NCI-H510A (cell line): ENCODE measurements at places on chromosomes 2 and 18.

DNA sequence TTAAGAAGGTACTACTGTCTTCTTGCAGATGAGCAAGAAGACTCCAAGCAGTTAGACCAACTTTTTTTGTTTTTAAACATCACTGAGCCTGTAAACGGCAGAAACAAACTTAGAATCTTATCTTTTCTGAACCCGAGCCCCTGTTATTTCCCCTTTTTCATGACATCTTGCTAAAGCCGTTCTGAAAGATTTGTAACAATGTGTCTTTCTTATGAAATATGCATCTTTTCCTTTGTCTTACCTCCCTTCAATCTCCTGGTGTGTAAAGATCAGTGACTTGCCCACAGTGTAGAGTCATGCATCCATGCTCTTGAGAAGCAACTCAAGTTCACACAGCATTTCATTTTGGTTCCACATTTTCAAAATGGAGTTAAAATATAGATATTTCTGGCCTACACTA, 288.8 kb upstream of the CELF4 start:
- DNase-seq: no peak

GRCh38 chr2:138336146-138336545, 165.4 kb upstream of the SPOPL start:
- DNase-seq: no peak

DNA sequence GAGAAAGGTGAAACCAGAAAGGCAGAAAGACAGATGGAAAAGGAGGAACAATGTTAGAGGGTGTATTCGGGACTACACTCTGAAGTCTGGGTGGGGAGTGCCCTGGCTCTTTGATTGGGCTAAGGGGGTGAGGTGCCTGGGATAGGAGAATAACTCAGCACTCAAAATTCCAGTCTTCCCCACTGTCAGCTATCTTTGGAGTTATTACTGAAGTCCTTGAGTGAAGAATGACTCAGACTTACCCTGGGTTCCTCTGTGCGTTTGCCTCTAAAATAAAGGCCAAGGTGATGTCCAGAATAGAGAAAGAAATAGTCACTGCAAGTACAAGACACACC, 151.8 kb upstream of the SERPINE2 start:
- DNase-seq: no peak

- no peak for DNase-seq
Measured at GRCh38 chr2:108575132-108575966, 41.1 kb downstream of the LIMS1 start.

DNA sequence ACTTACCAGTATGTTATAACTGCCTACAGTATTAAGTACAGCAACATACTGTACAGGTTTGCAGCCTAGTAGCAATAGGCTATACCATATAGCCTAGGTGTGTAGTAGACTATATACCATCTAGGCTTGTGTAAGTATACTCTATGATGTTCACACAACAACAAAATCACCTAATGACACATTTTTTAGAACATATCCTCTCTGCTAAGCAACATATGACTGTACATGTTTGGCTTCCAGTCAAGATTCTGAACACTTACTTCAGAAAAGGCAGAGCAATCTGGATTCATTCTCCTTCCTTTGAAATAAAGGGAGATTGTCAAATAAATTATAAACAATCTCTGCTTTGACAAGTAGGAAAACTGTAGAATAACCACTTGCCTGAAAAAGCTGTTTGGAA, 81.8 kb downstream of the EXOC6B start:
- no peak for DNase-seq

- no peak for DNase-seq
Measured at GRCh38 chr2:2566396-2567323, 235.6 kb upstream of the MYT1L start.

DNA sequence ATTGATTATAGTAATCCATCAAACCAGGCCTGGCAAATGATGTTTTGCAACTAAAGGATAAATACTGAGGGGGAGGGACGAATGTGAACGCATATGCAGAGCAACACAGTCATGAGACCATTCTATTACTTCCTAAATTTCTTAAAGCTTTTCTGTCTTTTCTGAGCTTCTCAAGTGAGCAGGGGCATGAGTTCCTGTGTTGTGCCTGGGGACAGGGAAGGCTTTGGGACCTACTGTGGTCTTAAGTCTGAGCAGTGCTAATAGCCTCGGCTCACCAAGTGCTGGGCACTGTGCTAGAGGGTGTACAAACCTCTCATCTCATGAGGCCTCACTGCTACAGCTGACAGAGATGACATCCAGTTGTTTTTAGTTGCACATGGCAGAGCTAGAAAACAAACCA, 182.4 kb downstream of the NEDD4L start:
- no peak for DNase-seq

DNA sequence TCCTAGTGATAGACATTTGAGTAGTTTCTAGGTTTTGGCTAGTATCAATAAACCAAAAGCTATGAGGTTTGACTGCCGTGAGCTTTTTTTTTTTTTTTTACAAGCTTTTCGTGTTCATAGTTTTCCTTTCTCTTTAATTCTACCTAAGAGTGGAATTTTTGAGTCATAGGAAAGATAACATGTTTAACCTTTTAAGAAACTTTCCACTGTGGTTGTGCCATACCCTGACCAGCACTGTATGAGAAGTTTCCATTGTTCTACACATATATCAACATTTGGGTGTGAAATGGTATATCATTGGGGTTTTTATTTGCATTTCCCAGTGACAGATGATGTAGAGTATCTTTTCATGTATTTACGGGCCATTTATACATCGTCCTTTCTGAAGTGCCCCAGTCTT, 31.7 kb downstream of the UBE2F start:
- DNase-seq: no peak

GRCh38 chr2:198191651-198192050, 387.3 kb downstream of the PLCL1 start:
- DNase-seq: no peak

- no peak for DNase-seq
Measured at GRCh38 chr2:170322140-170322766, 144.3 kb downstream of the MYO3B start.

GRCh38 chr2:101038455-101039255, 36.6 kb downstream of the RPL31 start:
- DNase-seq: no peak

GRCh38 chr2:13193900-13194299, 477.2 kb downstream of the TRIB2 start:
- no peak for DNase-seq

DNA sequence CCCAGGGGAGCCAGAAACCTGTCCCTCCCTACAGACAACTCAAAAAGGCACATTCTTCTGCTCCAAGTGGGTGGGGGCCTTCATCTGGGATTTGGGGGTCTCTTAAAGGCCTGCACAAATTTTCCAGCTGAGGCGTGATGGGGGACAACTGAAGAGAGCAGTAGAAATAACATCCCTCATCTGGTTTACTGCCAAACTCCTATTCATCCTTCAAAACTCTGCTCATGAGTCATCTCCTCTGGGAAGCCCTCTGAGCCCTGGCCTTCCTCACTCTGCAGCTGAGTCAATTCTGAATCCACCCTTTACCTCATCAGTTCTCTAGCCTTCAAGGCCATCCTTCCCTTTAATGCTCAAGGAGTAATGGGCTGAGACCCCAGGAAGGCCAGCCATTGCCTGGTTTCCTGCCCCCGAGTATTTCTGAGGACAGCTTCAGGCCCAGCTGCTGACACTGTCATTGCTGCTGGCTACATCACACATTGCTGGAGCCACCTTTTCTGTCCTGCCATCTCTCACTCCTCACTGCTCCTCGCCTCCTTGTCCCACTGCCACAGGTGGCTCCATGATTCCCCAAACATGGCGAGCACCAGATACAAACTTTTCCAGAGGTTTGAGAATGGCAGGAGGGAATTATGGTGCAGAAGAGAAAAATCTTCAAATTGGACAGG, 32.2 kb upstream of the GLI2 start:
- no peak for DNase-seq

GRCh38 chr2:201432038-201432620, 19.1 kb downstream of the TRAK2 start:
- no peak for DNase-seq

DNA sequence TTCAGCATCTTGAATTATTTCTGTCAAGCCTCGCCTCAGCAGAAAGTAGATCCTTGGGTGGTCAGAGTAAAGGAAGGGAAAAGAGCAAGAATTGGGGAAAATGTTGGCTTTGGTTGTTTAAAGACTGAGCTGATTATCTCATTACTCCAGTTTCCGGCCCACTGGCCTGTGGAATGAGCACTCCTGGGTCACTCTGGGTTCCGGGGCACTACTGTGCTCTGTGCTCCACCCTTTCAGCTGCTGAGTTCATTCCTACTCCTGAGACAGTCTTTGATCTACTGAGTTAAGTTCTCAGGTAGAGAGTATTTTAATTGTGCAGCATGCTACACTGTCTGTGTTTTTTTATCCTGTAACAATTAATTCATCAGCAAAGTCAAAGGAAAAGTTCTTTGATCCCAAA, 427.7 kb downstream of the CDH2 start:
- no peak for DNase-seq

DNA sequence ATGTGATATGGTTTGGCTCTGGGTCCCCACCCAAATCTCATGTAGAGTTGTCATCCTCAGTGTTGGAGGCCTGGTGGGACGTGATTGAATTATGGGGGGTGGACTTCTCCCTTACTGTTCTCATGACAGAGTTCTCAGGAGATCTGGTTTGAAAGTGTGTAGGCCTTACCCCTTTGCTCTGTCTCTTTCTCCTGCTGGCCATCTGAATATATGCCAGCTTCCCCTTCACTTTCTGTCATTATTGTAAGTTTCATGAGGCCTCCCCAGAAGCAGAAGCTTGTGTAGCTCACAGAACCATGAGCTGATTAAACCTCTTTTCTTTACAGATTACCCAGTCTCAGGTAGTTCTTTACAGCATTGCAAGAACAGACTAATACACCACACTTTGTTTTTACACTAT, 222.3 kb downstream of the DOK6 start:
- no peak for DNase-seq

- DNase-seq: no peak
Measured at GRCh38 chr2:236862526-236862925, 223.2 kb upstream of the COPS8 start.

GRCh38 chr2:2648094-2648493, 317.0 kb upstream of the MYT1L start:
- no peak for DNase-seq

GRCh38 chr2:178193823-178194599, at the start of gene OSBPL6:
Gene OSBPL6, plus strand, starts transcription at chr2:178194512. Its CDS starts 111,673 bp downstream, at chr2:178306185.
- peak; percentile 94 for DNase-seq
